A549 treated with DMSO at 1 μM for 4 hours (cell line): ENCODE measurements at places on chromosomes 6 and 20. TPM values are rescaled to one million over a fixed set of nuclear protein-coding genes. Genes with fewer than 3 reads are reported as not detected.

Gene GPX5
- not detected in 5 replicates for total RNA-seq

Gene ARMH2
- not detected in 5 replicates for total RNA-seq

Gene RSPH4A
- 0.17 to 0.26 TPM (median 0.24 TPM) in 5 replicates for total RNA-seq

Gene LY6G6C
- total RNA-seq: 0.12 to 0.20 TPM in 2 of 5 replicates, not detected in the others

Gene HAO1
- not detected in 5 replicates for total RNA-seq

Gene SLC22A1
- total RNA-seq: 1.2 to 2.7 TPM (median 1.9 TPM) in 5 replicates
